ENCODE measurements at places on chromosomes 6 and 20.

- no peak for DNase-seq
Observed at GRCh38 chr6:148231572-148231971, 111.1 kb upstream of the SASH1 start.

- no peak for DNase-seq
Observed at GRCh38 chr6:49582529-49582928, 32.1 kb downstream of the C6orf141 start.

- no peak for DNase-seq
Observed at GRCh38 chr6:79634491-79635231, 3.5 kb downstream of the SH3BGRL2 start.

GRCh38 chr6:170227521-170227983, 63.3 kb downstream of the DLL1 start:
- no peak for DNase-seq

DNA sequence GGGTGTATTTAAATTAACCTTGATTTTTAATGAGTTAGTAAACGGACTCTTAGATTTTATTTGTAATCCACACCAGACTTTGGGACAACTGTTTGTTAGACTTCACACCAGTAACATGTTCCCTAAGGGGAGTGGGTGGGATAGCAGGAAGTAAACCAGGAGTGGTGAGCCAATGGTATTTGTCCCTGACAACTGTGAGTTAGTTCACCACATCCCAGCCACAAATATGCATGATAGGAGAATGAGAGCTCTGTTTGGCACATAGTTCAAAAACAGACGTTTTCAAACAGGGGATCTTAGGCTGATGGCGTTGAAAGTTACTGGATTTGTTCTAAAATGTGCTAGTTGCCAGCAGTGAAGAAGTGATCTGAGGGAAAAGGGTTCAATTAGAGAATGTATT, 18.7 kb upstream of the COL10A1 start:
- no peak for DNase-seq

DNA sequence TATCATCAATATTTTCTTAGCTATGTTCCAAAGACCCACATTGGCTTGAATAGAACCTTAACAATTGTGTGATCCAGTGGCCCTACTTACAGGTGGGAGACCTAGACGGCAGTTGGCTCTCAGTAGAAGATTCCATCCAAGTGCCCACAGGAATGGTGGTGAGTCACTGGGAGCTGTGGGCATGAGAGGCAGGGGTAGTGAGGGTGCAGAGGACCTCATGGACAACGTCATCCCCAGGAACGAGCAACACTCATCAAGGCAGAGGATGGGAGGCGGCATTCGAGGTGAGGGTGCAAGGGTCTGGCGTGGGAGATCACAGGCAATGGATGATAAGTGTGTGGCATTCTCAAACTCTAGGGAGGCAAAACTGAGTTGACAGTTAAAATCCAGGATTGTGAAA, 17.5 kb upstream of the SPO11 start:
- DNase-seq = no peak

GRCh38 chr6:35503534-35503933, 6.7 kb upstream of the TEAD3 start:
- no peak for DNase-seq

DNA sequence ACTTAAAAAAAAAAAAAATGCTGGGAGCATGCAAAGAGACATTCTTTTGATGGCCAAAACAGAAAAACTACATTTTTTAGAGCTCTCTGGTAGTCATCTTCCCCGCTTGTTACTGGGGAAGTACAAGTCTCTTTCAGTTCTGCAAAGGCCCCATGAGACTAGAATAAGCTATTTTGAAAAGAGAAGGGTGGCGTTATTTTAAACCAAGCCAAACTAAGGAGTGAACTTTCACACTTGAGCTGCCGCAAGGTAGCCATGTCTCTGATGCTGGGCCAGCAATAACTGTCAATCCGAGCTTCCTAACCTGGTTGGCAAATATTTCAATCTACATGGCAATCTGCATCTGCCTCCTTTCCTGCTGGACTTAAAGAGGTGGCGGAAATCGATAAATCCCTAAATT, 96.7 kb downstream of the L3MBTL3 start:
- no peak for DNase-seq

DNA sequence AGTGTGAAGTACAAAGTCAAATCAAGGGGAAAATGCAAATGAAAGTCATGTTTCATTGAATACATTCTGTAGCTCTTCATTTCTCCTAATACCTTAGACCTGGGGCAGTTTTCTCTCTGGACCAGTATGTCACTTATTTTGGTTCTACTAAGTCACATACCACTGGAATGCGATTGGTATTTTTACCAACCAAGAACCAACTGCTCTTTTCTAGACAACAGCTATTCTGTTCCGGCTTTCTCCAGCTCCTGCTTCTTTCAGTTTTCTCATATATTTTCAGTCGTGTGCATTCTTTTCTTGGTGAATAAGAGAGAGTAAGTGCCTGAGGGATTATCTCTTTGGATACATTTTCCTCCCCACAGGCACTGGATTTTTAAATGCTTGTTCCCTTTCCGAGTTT, 39.2 kb upstream of the SPACA1 start:
- DNase-seq = no peak

DNA sequence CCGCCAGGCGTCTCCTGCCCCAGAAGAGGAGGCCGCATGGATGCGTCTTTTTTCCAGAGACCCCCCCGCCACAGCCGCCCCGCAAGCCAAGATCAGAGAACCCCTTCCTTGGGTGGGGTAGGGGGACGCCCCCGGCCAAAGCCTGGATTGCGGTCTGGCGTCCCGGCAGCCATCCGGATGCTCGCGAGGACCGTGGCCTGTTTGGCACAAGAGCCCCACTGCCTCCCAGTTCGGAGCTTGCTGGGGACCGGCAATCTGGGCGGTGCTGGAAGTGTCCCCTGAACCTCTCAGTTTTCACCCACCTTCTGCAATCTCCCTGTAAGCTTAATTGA, 924 bp downstream of the FAM162B start:
- no peak for DNase-seq

DNA sequence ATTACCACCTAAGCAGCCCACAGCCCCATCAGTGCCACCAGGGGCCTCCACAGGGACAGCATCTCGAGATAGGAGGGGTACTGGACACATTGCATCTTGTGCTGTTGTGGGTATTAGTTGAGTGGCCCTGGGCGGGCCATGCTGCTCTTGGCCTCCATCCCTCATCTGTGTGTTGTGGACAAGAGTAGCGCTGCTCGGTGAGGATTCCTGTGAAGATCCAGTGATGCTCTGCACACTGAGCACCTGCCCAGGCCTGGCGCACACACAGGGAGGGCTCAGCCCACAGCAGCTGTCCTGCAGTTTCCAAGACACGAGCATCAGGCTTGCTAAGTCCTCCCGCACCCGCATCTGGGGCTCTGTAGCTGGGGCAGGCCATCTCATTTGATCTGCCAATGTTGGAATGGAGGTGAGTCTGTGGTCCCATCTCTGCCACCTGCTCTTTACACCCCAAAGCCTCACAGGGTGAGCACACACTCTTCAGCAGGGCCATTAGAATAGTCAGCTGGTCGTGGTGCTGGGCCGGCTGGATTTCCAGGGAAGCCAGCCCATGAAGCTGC, 32.0 kb downstream of the SPATA2 start:
- no peak for DNase-seq

DNA sequence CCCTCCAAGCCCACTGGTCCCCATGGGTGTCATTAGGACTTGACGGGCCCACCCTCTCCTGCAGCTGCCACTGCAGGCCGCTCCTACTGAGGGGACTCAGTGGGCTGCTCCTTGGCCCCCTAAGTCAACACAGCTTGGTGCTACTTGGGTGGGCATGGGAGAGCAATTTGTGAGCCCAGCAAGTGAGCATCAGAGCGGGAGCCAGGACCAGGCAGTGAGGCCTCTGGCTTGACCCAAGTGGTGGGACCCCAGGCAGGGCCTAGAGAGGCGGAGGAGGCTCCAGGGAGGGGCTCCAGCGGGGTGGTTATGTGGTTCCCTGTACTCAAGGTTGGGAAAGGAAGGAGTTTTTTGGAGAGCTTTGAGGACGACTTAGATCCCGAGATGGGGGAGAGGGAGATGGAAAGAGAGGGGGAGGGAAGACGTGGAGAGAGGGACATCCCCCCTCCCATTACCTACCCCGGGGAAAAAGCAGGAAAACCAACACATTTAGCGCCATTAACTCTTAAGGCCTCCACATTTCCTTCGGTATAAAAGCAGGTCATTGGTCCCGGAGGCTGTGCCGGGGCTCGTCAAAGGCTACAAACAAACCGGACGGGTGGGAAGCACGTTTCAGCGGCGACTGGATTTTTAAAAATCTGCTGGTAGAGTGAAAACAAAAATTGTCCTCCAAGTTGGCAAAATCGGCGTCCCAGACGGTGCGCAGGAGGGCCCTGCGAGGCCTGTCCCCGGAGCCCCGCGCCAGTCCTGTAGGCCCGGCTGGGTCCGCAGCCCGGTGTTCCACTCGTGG, 8.8 kb downstream of the FOXC1 start:
- DNase-seq = no peak

DNA sequence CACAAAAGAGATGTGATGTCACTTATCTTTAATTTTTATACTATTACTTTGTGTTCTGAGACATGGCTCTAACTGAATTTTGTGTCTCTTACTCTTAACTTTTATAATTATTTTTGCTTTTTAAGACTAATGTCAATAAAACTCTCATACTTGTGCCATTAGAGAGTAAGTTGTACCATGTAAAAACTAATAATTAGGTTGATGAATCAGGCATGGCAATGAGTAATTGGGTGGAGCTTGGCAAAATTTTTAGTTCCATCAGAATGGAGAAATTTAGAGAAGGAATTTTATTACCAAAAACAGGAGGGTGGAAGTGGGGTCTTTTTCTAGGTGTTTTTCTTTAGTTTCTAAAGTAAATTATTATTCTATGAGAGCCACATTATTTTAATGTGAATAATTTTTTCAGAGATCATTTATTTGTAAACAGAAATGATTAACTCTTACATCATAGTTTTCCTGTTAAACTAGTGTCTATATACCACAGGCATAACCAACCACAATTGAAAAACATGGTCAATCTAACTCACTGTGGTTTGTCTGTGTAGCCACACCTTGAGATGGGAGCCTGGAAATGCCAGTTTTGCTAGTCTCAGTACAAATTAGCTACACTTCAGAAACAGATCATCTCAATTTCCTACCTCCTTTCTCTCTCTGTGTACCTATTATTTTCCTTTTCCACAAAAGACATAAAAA, 51.8 kb downstream of the ELOVL4 start:
- no peak for DNase-seq

DNA sequence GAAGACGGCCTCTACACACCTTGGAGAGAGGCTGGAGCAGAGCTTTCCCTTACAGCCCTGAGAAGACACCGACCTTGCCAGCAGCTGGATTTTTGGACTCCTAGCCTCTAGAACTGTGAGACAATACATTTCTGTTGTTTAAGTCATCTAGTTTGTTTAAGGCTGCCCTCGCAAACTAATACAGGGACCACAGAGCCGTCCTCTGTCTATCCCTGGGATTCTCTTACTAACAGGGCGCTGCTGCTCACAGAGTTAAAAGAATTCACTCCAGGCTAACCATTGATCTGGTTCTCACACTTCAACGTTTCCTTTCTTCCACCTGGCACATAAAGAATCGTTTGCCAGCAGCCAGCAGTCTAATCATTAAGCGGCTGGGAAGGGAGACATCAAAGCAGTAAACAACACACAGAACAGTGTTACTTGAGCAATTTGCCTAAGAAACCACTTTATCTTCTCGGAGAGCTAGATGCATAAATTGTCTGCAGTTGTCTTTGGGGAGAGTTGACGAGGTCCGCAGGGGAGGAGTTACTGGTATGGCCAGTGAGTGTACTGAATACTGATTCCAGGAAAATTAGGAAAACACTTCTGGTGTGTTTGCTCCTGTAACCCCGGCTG, 103.5 kb upstream of the AKAP12 start:
- DNase-seq = no peak

GRCh38 chr6:16277101-16277981, 39.0 kb downstream of the GMPR start:
- no peak for DNase-seq

DNA sequence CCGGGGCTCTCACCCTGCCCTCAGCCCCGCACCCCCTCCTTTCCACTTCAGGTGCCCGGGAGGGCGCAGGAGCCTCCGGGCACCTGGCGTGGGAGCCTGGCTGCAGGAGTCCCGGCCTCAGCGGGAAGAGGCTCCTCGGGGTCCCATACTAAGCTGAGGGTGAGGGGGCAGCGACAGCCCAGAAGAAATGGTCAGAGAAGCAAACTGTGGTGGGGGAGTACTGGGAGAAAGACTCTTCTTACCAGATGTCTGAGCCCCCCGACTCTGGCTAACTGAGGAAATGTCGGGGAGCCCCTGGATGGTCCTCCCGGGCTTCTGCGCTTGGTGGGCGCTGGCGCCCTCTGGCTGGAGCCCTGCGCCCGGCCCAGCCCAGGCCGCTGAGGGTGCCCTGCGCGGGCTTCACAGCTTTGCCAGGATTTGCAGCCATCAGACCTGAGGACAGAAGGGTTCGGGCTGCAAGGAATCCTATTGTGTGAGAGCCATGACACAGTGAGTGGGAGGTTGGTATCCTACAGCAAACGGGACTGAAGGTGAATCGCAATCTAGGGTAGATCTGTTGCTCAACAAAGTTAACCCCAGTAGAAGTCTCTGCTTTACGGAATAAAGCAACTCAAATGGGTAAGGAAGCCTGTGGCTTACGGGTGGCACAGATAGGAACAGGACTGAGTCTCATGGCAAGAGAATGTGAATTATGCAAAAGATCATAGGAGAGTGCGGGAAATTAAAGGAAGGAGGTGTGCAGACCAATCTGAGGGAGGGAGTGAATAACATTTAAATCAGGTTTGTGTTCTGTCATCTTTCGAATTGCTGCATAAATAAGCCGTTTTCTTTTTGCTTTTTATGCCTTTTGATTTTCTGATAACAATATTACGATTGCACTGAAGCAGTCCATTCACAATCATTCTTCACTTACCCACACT, 639 bp upstream of the RCAN2 start:
- DNase-seq = no peak

- no peak for DNase-seq
Observed at GRCh38 chr20:10954137-10954840, 280.5 kb upstream of the JAG1 start.

DNA sequence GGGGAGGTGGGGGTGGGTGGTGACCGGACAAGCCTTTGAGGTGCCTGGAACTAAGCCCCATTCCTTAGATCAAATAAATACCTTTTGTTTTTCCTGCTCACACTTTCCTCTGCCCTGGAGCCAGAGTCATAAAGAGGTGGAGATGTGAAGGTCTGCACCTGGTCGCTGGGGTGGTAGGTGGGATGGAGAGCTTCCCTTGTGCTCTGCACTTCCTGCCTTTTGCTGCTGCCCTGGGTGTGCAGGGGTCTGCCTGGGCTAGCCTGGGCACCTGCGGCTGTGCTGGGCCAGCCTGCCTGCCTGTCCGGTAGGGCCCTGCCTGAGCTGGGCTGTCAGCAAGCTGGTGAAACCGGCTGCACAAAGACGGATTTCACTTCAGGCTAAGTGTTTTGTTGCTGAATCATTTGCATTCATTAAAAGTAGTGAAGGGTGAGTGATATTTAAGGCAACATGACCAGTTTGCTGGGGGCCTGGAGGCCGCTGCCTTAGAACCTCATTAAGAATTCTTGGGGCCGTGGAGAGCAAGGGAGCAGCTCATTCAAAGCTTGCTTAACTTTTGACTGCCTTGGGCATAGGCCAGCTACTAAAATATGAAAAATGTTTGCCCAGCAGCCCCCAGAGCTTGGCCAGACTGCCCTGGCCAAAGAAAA, 20.5 kb downstream of the PTK7 start:
- DNase-seq = no peak

GRCh38 chr20:32964575-32964974, 39.7 kb downstream of the SUN5 start:
- no peak for DNase-seq

All from CD4-positive, alpha-beta T cell treated with Interleukin-2 at 100 ng/mL for 4 hours (primary cell).